ENCODE measurements at places on chromosomes 5 and 9.

- DNase-seq = no peak
These were observed 27.4 kb downstream of the CENPK start for GRCh38 chr5:65535529-65535987.

GRCh38 chr5:72313141-72313540 is 6.9 kb downstream of the MRPS27 start:
- DNase-seq = no peak

DNA sequence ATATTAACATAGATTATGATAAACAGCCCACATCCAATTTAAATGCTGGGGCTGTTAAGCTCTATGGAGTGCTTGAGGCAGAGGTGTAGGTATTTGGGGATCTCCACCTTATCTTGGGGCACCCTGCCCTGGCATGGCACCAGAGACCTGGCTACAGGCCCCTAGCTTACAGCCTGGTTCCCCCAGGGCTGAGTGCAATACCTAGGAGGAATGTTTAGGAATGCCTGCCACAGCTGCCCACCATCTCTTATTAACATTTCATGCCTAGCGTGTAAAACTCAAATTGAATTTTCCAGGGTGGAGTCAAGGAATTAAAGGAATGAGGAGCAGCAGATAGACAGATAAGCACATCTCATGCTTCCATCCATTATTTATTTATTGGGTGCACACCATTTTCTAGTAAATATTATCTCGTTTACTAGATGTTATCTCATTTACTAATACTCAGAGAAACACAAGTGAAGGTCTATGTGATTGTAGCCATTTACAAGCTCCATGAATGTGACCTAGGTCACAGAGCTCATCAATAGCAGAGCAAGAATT is 55.6 kb upstream of the TNFSF8 start:
- DNase-seq = no peak

DNA sequence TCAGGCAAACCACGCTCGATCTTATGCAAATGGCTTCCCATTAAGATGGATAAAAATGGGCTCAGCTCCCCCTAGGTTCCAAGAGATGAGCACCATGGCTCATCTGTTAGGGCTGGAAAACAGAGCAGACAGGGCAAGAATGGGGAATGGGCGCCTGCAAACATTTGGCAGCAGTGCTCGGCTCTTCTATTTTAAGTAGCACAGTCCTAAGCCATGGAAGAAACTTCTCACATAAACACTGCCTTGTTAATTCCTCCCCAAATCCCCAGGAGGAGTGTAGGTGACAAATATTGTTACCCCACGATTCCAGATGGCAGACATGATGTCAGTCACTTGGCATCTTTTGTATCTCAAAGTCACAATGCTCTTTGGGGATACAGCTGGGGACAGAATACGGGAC is 221.8 kb downstream of the ICE1 start:
- DNase-seq = no peak

DNA sequence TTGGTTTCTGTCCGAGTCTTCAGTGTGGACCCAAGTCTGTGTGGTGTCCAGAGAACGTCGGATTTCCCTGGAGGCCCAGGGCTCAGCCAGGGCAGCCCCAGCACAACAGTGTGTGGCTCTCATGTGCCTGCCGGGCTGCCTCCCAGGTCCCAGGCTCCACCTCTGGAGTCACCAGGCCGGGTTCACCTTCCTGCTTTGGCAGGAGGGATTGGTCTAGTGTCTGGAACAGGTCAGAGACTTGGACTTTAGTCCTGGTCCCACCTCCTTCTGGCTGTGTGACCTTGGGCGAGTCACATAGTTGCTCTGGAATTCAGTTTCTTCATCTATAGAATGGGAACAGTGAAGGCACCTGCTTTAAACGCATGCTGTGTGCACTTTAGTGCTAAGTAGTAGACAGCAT is 3.2 kb downstream of the DOLPP1 start:
- DNase-seq = no peak

DNA sequence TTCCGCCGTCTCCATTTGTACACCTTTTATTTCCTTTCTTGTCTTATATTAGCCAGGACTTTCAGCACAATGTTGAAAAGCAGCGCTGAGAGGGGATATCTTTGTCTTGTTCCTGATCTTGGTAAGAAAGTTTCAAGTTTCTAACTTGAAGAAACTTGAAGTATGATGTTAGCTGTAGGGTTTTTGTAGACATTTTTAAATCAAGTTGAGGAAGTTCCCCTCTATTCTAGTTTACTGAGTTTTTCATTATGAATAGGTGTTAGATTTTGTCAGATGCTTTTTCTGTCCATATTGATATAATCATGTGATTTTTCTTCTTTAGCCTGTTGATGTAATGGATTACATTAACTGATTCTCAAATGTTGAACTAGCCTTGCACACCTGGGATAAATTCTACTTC is 425.7 kb downstream of the PIK3R1 start:
- DNase-seq = no peak

- no peak for DNase-seq
These were observed 22.0 kb downstream of the OR2S2 start for GRCh38 chr9:35935755-35936509.

DNA sequence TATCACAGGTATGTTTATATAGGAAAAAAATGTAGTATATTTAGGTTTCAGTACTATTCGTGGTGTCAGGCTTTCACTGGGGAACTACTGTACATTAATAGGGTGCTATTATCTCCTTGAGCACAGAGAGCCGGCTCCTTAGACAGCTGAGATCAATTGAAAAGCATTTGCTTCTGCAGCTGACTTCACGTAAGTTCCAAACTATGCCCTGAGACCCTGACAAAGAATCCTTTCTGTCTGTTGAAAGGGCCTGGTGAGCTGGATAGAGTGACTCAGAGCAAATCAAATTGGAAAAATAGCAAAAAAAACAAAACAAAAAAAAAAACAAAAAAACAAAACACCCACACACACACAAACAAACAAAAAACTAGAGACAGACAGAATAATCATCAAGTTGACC is 652.0 kb downstream of the MTRR start:
- DNase-seq = no peak

GRCh38 chr9:125745682-125746016 is 1.5 kb upstream of the PBX3 start:
- no peak for DNase-seq

DNA sequence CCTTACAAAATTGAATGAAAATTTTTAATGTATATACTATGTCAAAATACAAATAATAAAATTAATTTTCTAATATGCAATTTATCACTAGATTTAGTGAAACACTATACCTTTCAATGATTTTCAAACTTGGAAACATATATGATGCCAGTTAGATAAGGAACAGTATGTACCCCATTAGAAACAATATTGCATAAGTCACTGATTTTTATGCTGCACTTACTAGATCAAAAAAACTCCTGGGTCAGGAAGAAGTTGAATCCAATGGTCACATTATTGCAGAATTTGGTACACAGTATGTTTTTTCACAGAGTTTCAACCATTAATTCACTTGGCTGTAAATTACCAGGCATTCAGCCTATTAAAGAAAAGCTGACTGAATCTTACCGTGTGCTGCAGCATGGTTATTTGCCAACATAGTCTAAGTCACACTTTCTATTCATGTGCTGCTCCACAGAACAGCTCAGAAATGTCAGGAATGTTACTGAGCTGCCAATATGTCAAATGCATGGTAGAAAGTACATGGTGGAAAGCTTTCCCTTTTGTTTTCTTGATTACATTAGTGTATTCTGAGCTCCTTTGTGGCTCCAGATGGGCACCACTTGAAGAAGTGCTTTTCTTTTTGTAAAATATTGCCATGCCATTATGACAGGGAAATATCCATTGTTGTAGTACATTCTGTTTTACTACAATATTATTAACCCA is 9.9 kb upstream of the PRR16 start:
- no peak for DNase-seq

DNA sequence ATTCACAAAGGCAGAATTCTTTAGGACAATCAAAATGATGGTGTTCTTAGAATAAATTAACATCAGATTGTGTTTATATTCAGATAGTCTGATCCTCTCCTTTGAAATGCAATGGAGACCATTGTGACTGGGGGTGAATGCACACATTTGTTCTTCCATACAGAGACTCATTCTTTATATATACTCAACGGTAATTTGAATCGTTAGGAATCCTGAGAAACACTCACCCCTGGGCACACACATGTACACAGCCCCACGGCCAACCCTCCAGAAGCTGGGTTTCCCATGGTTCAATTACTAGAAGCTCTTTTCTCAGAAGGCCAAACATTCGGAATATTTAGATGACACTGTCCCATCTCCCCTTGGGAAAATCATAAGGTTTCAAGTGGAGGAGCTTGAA is 57.5 kb upstream of the EPB41L4B start:
- no peak for DNase-seq

DNA sequence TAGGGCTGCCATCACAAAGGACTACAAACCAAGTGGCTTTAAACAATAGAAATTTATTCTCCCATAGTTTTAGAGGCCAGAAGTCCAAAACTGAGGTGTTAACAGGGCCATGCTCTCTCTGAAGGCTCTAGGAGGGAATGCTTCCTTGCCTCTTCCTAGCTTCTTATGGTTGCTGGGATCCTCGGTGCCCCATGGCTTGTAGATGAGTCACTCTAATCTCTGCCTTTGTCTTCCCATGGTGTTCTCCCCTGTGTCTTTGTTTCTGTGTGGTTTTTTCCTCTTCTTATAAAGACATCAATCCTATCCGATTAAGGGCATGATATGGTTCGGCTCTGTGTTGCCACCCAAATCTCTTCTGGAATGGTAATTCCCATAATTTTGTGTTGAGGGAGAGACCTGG is 178.8 kb upstream of the NREP start:
- no peak for DNase-seq

- DNase-seq = no peak
These were observed 31.9 kb downstream of the ARSB start for GRCh38 chr5:78953092-78953800.

DNA sequence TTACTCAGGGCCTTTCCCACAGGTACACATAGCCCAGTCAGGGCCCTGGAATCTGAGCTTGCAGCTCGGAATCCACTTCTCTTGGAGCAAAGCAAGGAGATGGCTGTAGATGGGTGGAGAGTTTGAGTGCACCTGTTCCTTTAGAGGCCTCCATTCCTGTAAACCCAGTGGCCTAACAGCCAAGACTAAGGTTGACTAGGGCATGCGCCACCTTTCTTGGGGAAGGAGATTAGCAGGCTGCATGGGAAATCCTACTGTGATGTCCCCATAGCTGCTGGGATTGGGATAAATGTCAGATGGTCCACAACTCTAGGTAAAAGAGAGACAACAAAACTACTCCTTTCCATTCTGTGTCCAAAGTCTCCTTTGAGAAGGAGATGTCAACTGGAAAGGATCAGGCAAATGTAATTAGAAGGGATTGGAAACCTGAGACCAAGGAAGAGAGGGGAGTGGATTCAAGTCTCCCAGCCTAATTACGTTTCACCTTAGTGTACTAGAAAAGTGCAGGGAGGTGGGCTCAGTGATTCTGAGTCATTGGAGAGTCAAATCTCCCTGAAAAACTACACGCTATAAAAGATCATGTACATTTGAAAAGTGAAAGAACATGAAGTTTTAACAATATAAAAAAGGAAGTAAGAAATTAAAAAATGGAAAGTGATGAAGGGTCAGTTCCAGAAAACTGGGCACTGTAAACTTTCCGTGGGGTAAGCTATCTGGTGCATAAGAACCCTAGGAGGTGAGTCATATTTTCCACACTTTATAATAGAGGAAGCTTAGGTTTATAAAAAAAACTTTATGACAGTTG is 104.2 kb downstream of the SEC61B start:
- no peak for DNase-seq

Measured in NCI-H2081 treated with DMSO at 0.1 percent for 48 hours (cell line).